ENCODE measurements at places on chromosomes 13 and 19. TPM values are rescaled to one million over a fixed set of nuclear protein-coding genes. Genes with fewer than 3 reads are reported as not detected.

GRCh38 chr19:10712045-10712444 lies 5.8 kb upstream of the DNM2 start:
- DNase-seq = no peak

C19orf38 gene
- not detected for total RNA-seq

DNA sequence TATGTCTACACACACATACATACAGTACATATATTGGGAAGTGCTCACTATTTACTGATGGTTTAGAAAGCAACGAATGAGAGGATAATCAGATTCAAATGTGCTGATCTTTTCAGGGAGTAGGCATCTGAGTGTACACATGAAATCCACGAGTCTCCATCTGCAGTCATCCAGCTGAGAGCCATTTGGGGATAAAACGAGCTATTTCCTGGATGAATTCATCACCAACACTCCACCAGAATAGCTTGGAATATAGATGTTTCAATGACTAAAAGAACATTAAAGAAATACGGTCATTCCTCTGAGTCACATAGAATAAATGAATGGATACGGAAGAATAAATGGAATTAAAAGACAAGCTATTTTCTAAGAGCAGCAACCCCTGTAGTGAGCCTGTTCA lies 721.6 kb upstream of the ARGLU1 start:
- no peak for DNase-seq

- no peak for DNase-seq
These were observed 106.0 kb downstream of the RAP2A start for GRCh38 chr13:97539651-97540610.

CLEC17A gene
- not detected for total RNA-seq

GRCh38 chr13:20923272-20923671 lies 20.7 kb upstream of the XPO4 start:
- no peak for DNase-seq

DNA sequence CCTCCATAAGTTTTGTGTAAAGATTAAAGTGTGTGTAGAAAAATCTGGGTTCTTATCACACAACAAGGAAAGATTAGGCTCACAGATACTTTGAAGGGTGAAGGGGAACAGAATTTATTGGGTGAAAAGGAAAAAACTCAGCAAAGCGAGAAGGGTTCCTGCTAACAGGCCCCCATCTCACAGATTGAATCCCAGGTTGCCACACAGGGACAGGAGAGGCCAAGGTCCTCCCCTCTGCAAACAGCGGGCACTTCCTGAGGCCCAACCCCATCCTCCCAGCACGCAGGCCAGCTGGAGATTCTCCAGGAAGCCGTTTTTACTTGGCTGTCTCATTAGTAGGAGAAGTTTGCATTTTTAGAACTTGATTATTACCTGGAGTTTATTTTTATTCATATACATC lies 15.2 kb upstream of the ERCC5 start:
- no peak for DNase-seq

TEX26 gene
- not detected for total RNA-seq

Data from Calu3 (cell line).